ENCODE measurements at places on chromosomes 4 and X.
A peak's percentile ranks its signal among the peaks of the same experiment; 100 is the strongest.

GRCh38 chrX:40809210-40809609 is 73.9 kb upstream of the MED14 start:
- no peak for DNase-seq

DNA sequence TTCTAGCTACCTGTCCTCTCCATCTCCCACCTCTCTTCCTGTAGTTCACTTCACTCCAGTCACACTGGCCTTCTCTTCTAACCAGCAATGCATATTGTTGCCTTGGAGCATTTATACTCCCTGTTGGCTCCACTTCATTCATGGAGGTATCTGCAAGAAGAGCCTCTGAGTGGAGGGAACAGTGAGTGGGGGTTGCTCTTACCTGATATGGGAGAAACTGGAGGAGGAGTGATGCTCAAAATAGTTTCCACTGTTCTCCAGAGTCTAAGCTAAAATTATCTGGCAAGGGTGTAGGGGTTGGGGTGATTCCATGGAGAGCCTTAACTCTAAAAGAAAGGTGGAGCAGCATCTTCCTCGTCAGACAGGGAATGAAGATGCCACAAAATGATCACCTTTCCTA is 28.9 kb upstream of the DDX53 start:
- no peak for DNase-seq

DNA sequence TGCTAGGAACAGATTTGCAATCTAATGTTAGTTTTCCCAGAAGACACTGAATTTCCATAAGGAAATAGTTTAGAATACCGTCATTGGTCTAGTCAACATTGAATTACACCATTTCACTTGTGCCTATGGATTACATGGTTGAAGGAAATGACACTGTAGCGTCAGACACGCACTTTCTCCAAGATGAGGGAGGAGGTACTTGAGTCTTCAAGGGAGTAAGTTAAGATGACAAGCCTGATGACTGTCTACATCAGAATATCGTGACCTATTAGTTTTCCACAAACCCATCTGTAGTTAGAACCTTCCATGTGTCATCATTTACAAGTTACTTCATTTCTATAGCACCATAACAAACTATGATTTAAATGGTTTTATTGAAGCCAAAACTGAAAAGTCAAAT is 153.7 kb downstream of the AMELX start:
- DNase-seq, result no peak

DNA sequence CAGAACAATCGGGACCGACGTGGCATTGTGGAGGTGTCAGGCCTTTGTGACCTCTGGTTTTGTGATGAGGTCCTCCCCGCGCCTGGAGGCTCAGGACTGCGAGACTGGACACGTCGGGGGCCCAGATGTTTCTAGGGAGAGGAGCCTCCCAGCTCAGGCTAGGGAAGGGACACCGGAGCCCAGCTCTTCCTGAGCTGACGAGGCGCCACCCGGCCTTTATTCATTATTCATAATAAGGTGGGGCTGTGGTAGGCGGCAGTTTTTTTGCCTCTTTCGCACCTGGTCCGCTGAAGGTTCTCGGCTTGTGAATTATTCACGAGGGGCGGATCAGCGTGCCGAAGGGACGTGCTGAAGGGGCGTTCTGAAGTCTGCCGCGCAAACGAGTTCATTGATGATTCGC is 2.3 kb upstream of the UBA1 start:
- DNase-seq, result peak; percentile 35

DNA sequence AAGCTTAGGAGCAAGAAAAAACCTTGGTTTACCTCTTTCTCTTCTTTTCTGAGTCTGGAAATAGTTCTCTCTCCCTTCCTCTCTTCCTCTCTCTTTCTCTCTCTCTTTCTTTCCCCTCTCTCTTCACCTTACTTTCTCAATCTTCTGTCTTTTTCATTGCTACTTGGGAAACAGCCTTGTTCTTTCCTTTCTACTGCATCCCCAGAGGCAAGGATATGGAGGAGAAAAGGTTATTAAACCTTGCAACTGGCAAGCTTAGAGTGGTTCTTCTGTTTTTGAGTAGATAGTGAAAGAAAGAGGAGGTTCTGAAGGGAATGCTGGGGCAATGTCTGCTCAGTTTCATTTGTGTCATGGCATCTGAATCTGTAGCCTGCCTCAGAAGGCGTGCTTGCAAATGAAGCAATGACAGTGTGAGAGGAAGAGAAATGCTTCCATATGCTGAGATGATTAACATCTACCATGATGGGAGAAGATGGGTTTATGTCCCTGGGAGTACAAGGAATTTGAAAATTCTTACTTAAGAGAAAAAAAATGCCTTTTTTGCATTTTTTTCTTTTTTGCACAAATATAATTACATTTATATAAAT is 190.6 kb downstream of the CEP135 start:
- DNase-seq, result no peak

- DNase-seq, result no peak
Observed at GRCh38 chr4:154528869-154529268, 21.3 kb downstream of the PLRG1 start.

- DNase-seq, result no peak
Observed at GRCh38 chrX:121854614-121854911, 807.2 kb downstream of the GLUD2 start.

DNA sequence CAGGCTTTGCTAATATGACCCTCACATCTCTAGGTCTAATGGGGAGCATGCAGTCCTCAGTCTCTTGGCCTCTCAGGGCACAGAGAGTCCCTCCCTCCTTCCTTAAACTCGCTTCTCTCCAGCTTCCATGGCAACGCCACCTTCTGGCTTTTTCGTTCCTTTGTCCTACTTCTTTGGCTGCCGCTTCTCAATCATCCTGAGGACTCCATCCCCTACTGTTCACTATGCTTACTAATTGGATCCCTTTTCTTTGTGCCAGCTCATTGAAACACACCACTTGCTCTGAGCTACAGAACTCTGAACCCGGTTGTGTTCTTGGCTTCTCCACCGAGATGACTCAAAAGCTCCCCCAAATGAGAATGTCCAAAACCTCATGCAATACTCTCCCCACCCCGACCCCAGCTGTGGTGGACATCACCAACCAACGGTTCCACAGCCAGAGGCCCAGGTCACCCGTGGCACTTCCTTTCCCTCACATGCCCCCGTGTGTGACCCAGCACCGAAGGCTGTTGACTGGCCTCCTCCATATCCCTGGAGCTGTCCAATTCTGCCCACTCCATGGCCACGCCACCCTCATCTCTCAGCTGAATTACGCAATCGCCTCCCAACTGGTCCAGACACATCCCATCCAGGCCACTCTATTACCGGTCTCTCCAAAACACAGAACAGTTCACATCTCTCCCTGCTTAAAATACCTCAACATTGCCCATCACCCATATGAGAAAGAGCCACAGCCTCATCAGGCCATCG is 34.7 kb downstream of the CRMP1 start:
- DNase-seq, result no peak

- DNase-seq, result no peak
Observed at GRCh38 chr4:1515763-1516162, 109.5 kb upstream of the NKX1-1 start.

DNA sequence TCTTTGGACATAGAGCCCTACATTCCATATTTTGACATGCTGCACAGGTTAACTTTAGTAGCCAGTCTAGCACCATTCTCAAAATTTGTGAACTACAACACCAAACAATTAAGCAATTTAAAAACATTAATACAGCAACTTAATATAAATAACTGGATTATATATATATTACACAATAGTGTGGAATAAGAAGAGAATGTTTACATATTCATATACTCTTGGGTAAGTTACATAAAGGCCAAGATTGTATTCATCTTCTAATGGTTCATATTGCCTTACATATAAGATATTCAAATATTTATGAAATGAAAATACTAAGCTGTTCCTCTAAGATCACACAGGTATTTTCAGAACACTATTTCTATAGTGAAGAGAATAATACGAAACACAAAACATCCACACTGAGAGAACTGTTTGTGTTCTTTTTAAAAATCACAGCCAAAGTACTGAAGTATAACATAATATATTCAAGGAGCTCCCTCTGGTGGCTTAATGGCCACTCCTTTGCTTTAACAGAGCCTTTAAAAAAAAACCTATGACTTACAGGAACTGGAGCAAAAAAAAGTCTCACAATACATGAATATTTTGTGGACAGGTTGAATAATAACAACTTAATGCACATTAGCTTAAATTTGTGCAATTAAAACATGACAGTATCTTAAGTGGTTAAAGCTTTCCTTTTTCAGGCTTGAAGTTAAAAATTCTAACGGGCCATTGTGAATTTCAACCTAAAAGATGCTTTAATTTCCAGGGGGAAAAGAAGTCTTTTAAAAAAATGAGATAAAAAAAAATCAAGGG is 46.2 kb downstream of the NEK1 start:
- no peak for DNase-seq

DNA sequence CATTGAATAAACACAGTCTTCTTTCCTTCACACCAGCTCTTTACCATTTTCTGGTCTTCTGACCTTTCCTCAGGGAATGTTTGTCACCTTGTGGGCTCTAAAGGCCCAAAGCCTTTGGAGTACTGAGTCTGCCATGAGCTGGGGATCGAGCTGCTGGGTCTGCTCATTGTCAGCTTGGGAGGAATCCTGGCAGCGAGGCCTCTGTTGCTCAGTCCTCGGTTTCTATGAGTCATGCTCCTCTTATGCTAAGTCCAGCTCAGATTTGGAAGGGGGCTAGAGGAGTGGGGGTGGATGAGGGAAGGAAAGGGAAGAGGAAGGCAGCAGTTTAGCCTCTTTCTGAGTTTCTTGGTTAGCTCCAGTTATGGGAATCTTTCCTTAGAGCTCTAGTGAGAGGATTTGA is 31.1 kb downstream of the NHSL2 start:
- no peak for DNase-seq

DNA sequence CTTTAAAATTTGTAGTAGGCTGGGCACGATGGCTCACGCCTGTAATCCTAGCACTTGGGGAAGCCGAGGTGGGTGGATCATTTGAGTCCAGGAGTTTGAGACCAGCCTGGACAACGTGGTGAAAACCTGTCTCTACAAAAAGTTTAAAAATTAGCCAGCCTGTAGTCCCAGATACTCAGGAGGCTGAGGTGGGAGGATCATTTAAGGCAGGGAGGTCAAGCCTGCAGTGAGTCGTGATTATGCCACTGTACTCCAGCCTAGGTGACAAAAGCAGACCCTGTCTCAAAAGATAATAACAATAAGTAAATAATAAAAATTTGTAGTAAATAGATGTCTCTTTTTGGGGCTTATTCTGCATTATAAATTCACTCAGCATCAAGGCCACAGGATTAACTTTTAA is 118.5 kb downstream of the IRF2 start:
- DNase-seq, result no peak

DNA sequence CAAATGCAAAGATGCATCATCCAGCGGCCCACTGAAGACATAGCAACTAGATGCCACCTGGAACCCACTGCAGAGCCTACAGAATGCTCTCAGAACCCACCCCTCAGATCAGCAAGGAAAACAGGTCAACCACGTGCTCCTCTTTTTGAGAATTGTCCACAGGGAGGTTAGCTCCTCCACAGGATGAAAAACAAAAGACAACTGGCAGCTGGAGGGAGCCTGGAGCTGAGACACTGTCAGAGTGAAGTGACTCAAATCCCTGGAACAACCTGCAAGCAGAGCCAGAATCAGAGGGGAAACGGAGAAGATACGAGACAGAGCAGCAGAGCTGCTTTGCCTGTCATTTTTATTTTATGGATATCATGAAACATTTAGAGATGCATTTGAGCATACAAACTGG is 277.6 kb downstream of the GASK1B start:
- DNase-seq, result no peak

DNA sequence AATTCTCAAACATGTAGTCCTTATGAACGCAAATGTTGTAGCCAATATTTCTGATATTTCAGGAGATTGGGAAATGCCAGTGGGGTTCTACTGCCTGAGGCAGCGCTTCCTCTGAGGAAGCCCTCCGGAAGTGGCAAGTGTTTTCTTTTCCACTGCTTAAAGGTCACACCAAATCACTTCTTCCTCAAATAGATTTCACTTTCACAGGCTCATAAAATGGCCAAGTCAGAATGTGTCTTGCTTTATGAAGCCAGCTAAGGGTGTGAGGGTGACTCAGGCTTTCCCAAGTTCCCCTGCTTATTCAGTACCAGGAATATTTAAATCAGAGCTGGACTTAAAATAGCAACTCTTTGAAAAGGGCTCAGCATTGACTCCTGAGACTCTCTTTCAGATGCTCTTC is 514.2 kb upstream of the DIPK2B start:
- no peak for DNase-seq

DNA sequence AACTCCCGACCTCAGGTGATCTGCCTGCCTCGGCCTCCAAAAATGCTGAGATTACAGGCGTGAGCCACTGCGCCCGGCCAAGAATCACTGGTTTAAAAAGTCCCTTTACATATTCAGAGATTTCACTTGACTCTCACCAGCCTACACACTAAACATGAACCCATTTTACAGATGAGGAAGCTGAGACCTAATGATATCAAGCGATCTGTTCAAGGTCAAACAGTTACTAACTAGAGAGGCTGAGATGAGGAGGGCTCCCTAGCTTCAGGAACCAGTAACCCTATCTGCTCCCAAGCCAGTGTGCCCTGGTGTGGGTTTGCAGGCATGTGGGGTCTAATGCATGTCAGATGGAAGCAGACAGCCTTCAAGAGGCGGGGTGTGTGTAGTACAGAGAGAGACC is 59.6 kb upstream of the AFAP1 start:
- no peak for DNase-seq

- DNase-seq, result no peak
Observed at GRCh38 chr4:86890790-86891189, 1.4 kb downstream of the C4orf36 start.

DNA sequence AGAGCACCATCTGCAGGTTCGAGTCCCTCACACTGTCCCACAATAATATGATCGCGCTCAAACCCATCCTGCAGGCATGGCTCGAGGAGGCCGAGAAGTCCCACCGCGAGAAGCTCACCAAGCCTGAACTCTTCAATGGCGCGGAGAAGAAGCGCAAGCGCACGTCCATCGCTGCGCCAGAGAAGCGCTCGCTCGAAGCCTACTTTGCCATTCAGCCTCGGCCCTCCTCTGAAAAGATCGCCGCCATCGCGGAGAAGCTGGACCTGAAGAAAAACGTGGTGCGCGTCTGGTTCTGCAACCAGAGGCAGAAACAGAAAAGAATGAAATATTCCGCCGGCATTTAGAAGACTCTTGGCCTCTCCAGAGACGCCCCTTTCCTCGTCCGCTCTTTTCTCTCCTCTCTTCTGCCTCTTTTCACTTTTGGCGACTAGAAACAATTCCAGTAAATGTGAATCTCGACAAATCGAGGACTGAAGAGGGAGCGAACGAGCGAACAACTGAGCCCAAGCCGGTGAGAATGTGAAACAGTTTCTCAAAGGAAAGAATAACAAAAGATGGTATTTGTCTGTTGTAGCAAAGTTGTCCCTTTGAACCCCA is 1.9 kb downstream of the POU4F2 start:
- DNase-seq, result no peak

GRCh38 chr4:123593655-123594054 is 197.1 kb downstream of the SPRY1 start:
- no peak for DNase-seq

GRCh38 chr4:140240237-140240636 is 86.3 kb upstream of the MAML3 start:
- DNase-seq, result no peak

DNA sequence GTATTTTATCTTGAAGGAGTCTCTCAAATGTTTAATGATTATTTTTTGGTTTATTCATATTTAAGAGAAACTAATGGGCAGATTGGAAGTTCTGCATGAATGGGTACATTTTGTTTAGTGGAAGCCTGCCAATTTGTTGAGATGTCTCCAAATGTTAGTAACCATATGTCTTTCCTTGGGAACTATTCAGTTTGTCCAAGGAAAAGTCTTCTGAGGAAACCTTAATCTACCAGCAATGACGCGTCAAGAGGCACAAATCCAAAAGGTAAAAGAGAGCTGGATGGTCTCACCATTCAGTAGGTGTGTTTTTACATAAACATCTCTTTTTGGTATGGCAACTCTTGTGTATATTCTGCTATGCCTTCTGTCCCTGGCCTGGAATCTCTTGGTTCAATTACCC is 37.4 kb upstream of the NDST3 start:
- DNase-seq, result no peak

Data from liver (tissue), 10 donors.